CD4-positive, alpha-beta T cell treated with Interleukin-4 for 4 hours (primary cell): ENCODE measurements at places on chromosomes 12 and 14.

- no peak for DNase-seq
Observed at GRCh38 chr14:74615735-74616134, 3.7 kb upstream of the LTBP2 start.

DNA sequence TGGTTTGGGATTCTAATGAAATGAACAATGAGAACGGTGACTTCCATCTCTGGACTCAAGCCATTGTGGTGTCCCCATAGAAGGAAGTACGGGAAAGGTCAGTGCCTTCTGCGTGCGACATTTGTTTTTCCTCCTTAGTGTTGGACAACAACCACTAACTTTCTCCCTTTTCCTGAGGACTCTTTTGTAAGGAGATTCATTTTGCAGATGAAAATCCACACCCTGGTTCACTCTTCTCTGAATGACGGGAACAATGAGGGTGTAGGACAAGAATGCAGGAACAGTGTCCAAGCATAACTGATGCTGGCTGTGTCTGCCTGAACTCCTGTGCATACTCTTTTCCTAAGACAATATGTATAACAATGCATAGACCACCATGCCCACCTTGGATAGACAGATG, 176.4 kb downstream of the STXBP6 start:
- no peak for DNase-seq

DNA sequence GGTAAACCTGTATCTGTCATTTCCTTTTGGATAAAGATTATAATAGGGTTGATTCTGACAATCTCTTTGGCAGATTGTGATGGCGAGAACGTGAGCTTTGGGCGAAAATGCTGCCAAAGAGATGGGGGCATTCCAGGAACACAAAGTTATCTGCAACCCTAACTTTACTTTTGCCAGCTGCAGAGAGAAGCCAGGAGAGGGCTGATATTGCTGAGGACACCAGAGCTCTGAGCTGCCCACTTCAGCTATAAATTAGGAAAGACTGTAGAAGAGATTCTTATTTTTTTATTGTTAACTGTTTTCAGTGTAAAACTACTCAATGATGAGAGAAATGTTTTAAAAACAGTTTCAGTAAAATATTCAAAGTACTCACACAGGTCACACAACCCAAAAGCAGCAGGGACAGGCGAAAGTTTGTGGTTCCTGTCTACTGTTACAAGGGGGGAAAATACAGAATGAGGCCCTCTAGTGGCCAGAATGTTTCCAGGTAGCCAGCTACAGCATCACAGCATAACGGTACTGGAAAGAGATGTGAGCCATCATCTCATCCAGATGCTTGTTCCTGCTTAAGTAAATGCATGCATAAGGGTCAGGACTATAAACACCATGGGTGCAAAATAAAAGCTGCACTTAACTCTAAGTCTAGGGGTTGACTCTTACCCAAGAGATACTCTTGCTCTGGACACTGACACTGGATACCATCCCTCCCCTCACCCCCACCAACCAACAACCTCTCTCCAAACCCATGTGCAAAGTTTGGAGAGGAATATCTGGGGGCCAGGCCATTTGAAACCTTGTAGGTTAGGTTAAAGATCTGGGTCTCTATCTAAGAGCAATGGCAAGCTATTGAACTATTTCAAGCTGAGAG, 498.4 kb downstream of the RMST start:
- DNase-seq = peak; percentile 1

- DNase-seq = no peak
Observed at GRCh38 chr12:130645751-130646150, 70.3 kb downstream of the RIMBP2 start.

DNA sequence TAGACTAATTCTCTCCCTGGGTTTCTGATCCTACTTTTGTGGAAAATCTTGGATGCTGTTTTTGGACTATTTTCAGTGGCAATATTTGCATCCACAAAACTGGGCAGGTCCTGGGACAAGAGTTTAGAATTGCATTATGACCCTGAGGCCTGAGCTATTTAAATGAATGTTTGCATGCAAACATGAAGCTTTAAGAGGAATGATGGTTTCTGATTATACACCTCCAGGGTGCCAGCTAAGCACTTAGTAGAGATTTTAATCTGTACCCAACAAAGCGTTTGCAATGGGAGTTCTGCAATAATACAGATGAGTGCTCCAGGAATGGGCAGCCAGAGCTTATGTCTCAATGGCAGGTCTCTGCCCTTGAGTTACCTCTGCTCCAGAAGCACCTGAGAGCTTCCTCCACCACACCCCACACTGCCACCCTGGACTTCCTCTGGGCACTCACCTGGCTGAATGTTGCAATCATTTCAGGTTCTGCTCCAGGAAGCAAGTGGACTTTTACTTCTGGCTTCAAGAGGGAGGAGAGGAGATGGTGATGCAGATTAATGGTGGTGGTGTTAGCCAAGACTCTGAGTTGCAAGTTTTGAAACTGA, 6.0 kb upstream of the SPTLC2 start:
- no peak for DNase-seq

DNA sequence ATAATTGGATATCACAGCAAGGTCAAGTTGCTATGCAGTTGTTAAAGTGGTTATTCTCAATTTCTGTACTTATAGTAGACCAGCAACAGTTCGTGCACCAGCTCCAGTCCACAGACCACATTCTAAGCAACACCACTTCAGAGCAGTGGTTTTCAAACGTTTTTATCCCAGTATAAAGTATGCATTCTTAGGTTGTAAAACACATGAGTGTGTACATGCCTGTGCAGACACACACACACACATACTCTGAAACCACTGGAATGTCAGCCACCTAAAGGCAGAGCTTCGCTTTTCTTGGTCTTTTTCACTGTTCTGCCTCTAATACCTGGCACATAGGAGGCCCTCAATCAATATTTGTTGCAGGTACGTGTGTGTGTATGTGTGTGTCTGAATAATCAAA, 22.2 kb upstream of the C12orf71 start:
- DNase-seq = no peak
